Glomerular endothelial cell (primary cell): ENCODE measurements at places on chromosomes 12 and 14. TPM values are rescaled to one million over a fixed set of nuclear protein-coding genes. Genes with fewer than 3 reads are reported as not detected.
A peak's percentile ranks its signal among the peaks of the same experiment; 100 is the strongest.

DNA sequence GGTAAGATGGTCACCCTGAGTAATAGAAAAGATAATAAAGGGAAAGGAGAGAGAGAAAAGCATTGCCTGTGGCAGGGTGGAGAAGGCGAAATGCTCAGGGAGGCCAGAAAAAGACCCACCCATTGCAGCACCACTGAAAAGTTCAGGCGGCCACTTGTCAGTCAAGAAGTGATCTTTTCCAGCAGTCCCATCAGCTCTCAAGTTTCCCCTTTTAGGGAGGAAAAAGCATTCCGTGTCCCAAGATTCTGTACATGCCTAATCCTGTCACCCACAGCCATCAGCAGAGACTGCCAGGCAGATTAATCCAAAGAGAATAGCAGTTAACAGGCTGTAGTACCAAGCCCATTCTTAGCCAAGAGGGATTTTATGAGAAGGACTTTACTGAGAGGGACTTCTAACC lies 11.9 kb downstream of the SLC38A1 start:
- DNase-seq, result no peak

GRCh38 chr12:57234571-57235016 lies 5.1 kb downstream of the SHMT2 start:
- no peak for DNase-seq

DNA sequence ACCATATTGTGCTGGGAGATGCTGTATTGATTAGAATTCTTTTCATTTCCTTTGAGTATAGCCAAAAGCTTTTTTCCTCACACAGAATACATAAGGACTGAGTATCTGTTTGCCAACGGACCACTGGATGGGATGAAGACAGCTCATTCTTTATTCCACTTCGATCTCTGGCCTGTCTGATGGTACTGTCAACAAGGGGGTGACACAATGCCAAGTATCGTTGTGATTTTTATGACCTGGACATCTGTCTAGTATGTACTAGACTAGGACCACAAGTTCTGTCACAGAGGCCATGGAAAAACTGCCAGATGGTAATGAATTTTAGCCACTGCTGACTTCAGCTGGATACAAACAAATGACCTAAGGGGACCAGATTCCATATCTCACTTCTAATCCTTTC lies 502.7 kb downstream of the SOX5 start:
- DNase-seq, result no peak

GRCh38 chr14:95068080-95068479 lies 89.2 kb downstream of the DICER1 start:
- no peak for DNase-seq

DNA sequence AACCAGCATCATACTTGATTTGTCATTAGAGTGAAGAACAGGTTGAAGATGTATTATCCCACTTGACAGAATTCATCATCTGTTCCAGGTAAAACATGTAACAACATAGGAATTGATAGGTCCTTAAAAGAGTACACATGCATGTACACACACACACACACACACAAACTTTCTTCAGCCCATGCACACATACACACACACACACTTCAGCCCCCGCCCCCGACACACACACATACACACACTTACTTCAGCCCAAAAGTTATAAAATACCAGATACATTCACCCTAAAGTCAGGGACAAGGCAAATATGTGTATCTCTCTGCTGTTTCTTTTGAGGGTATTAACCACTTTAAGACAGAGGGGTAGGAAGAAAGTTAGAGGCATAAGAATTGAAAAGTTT lies 15.4 kb downstream of the CAND1 start:
- DNase-seq, result no peak

- DNase-seq, result no peak
Measured at GRCh38 chr12:39835517-39836489, 216.2 kb upstream of the ABCD2 start.

- DNase-seq, result no peak
Measured at GRCh38 chr14:33491112-33491511, 459.8 kb downstream of the EGLN3 start.

- DNase-seq, result no peak
Measured at GRCh38 chr14:104422837-104423681, 156.5 kb upstream of the C14orf180 start.

GRCh38 chr12:125071456-125071855 lies 6.2 kb downstream of the AACS start:
- no peak for DNase-seq

GRCh38 chr12:116524964-116525379 lies 34.2 kb upstream of the MAP1LC3B2 start:
- no peak for DNase-seq

GRCh38 chr12:100324498-100324897 lies 32.4 kb upstream of the SLC17A8 start:
- DNase-seq, result no peak

- DNase-seq, result no peak
Measured at GRCh38 chr12:43325786-43326185, 226.2 kb downstream of the ADAMTS20 start.

- DNase-seq, result no peak
Measured at GRCh38 chr12:25793196-25793595, 165.3 kb upstream of the RASSF8 start.

DNA sequence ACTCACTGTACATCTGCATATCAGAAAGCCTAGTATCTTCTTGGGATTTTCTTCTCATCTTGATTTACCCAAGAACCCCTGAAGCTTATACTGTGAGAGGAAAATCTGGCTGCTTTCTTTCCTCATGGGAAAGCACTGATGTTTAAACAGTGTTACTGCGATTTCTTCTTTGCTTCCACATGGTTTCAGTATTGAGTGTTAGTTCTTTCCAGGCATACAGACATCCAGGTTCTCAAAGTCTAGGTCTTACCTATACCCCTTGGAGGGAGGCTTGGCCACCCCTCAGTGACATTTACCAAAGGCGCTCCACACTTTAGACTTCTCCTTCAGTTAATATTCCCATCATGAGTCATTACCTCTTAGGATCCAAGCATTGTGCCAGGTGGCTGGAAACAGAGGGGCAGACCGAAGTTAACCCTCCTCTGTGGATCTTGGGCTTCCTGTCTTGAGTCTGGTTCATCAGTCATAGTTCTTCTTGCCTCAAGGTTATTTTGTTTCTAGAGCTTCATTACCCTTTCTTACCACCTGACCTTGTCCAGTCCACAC lies 79.1 kb downstream of the TMEM117 start:
- DNase-seq, result no peak

GRCh38 chr14:74035556-74035955 lies 16.4 kb downstream of the BBOF1 start:
- no peak for DNase-seq

- DNase-seq, result peak; percentile 41
Measured at GRCh38 chr14:45679853-45680252, 426.9 kb upstream of the MIS18BP1 start.

- DNase-seq, result no peak
Measured at GRCh38 chr14:102629808-102630350, 37.4 kb downstream of the RCOR1 start.

- no peak for DNase-seq
Measured at GRCh38 chr14:93493054-93493453, 62.3 kb downstream of the UNC79 start.

GRCh38 chr12:42584651-42585111 lies 4.9 kb downstream of the PRICKLE1 start:
- DNase-seq, result no peak

DNA sequence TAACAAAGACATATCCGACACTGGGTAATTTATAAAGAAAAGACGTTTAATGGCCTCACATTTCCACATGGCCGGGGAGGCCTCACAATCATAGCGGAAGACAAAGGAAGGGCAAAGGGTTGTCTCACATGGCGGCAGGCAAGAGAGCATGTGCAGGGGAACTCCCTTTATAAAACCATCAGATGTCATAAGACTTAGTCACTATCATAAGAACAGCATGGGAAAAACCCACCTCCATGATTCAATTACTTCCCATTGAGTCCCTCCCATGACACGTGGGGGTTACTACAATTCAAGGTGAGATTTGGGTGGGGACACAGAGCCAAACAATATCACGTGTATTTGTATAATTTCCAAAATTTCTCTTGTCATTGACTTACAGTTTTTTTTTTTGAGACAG lies 5.5 kb upstream of the LMNTD1 start:
- no peak for DNase-seq

GRCh38 chr14:68124979-68125731 lies 305.6 kb downstream of the RAD51B start:
- no peak for DNase-seq

DNA sequence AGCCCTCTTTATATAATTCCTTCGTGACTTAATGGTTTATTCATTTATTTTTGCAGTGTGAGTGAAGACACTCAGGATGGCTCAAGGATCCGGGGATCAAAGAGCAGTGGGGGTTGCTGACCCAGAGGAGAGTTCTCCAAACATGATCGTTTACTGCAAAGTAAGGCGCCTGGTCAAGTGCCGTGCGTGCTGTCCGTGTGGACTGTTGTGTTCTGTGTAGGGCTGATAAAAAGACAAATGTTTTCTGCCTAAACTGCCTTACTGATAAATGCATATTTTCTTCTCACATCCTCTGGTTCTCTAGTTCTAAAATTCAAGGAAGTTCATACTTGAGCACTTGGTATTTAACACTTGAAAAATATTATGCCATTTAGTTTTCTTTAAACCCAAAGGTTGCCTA lies 32.5 kb downstream of the RGS6 start:
- DNase-seq, result no peak

GRCh38 chr12:107511292-107511691 lies 174.3 kb upstream of the PWP1 start:
- no peak for DNase-seq

- no peak for DNase-seq
Measured at GRCh38 chr14:75934998-75935628, 46.7 kb downstream of the TGFB3 start.

DNA sequence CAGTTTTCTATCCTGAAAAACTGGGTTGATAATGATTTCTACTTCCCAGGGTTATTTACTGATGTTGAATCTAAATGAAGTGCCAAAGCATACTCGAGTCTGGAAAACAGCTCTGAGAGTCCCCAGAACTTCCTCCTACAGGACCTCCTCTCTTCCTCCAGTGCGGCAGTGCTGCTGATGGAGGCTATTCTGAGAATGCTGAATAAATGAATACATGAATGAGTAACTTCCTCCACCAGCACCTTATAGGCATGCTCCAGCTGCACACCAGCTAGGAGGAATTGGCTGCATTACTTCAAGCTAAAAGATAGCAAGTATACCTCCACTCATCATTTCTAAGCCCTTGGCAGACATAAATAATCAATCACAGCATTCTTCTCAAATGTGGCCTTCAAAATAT lies 448.8 kb upstream of the CCDC196 start:
- no peak for DNase-seq

DNA sequence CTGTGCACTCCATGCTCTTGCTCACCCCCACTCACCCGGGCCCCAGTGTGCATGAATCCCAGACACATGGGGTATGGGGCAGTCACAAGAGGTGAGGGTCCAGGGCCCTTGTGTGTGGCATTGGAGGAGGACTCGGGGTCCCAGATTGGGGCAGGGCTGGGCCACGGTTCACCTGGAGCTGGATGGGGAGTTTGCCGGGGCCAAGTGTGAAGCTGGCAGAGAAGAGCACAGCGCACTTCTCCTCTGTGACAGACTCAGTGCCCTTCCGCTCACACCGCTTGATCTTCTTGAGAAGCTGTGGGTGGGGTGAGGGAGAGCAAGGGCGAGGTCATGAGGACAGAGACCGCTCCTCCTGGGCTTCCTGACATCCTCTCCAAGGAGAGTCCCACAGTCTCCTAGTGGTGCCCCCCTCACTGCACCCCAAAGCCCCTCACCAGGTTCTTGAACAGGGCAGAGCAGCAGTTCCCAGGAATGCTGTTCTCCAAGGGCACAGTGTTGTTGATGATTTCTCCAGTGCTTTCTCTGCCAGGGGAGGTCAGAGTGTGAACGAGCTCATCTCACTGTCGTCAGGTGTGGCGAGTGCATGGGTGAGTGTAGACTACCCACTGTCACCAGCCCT lies 6.8 kb downstream of the STAT6 start:
- no peak for DNase-seq

GRCh38 chr12:58745348-58746125 lies 174.8 kb downstream of the LRIG3 start:
- no peak for DNase-seq

GRCh38 chr12:110498984-110499706 lies 2.8 kb downstream of the VPS29 start:
- no peak for DNase-seq

DNA sequence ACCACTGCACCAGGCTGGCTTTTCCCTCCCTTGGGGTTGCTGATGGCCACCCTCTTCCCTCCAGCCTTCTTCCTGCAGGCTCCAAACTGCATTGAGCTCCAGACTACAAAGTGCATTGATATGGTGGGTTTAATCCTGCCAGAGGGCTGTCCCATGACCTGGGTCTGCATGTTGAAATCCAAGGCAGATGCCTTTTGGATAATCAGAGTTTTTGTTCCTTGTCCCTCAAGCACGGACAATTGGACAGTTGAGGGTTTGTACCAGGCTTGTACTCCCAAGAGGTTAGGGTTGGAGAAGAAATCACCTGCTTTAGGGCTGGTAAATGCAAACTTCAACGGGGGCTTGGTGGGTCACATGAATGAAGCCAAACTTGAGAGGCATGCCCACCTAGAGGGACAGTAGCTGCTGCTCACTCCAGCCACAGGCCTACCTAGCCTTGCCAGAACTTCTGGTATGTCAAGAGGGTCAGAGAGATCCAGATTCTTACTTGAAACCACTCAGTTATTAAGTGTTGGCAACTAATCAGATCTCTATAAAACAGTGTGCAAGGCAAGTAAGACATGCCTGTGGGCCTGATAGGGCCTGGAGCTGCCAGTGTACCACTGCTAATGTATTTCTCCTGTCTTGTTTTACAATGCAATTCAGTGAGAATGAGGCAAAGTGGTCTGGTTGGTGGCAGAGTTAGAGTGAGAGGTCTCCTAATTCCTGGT lies 21.7 kb upstream of the KRT83 start:
- DNase-seq, result no peak

- no peak for DNase-seq
Measured at GRCh38 chr14:88476214-88476774, 78.5 kb downstream of the PTPN21 start.

Gene ANO4
- total RNA-seq, result 0.05 and 1.6 TPM in 2 replicates

Gene OTUB2
- 5.7 and 8.2 TPM in 2 replicates for total RNA-seq

Gene PSMC6
- 49.3 and 107 TPM in 2 replicates for total RNA-seq

Gene FGD4
- 18.8 and 26.1 TPM in 2 replicates for total RNA-seq

Gene RHEBL1
- 1.7 and 2.3 TPM in 2 replicates for total RNA-seq

Gene GSG1
- 0.10 TPM in 1 of 2 replicates, not detected in the other for total RNA-seq

Gene NID2
- 45.3 and 189 TPM in 2 replicates for total RNA-seq

Gene ACSS3
- 0.10 and 7.7 TPM in 2 replicates for total RNA-seq

Gene MGST1
- 4.7 and 26.9 TPM in 2 replicates for total RNA-seq

Gene PAN2
- total RNA-seq, result 15.6 and 18.4 TPM in 2 replicates

Gene TEX52
- not detected in 2 replicates for total RNA-seq

Gene OTX2
- total RNA-seq, result not detected in 2 replicates

Gene ARMH4
- 5.7 and 6.6 TPM in 2 replicates for total RNA-seq

Gene PMCH
- total RNA-seq, result not detected in 2 replicates
